CD8-positive, alpha-beta memory T cell (primary cell): ENCODE measurements at places on chromosomes 1 and 21. TPM values are rescaled to one million over a fixed set of nuclear protein-coding genes. Genes with fewer than 3 reads are reported as not detected.

DNA sequence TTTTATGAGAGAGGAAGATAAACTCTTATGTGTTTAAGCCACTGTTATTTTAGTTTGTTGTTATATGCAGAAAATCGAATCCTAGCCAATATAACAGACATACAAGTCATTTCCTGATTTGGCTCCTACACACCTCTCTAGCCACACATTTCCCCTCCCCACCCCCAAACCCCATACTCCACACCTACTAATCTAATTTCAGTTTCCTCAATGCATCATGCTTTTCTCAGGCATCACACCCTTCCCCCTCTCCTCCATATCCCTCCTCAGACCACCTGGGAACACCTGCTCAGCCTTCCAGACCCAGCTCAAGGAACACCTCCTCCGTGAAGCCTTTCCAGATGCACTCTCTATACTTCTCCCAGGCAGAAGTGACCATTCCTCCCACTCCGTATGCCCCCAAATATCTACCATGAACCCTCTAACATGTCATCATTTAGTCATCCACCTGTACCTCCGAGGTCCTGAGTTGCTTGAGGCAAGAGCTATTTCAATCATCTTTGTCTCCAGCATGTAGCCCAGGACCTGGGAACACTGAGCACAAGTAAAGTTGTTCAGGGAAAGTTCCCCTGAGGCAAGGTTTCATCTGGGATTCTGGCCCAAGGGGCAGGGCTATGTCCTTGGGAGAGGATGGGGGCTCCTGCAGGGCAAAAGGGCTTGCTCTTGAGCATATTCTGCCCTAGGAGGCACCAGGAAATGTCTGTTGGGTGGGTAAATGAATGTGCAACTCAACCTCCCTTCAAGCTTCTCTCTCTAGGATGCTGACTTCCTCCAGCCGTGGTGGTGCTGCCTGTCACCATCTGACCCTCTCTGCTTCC, 126.8 kb downstream of the HIVEP3 start:
- DNase-seq, result no peak

The TMPRSS3 gene
- 2.0 TPM for polyA plus RNA-seq

The FCRL4 gene
- not detected for polyA plus RNA-seq

The RGS13 gene
- not detected for polyA plus RNA-seq

The SPATA1 gene
- not detected for polyA plus RNA-seq

The L1TD1 gene
- not detected for polyA plus RNA-seq

- no peak for DNase-seq
Measured at GRCh38 chr1:107563441-107563840, 401.5 kb downstream of the VAV3 start.

DNA sequence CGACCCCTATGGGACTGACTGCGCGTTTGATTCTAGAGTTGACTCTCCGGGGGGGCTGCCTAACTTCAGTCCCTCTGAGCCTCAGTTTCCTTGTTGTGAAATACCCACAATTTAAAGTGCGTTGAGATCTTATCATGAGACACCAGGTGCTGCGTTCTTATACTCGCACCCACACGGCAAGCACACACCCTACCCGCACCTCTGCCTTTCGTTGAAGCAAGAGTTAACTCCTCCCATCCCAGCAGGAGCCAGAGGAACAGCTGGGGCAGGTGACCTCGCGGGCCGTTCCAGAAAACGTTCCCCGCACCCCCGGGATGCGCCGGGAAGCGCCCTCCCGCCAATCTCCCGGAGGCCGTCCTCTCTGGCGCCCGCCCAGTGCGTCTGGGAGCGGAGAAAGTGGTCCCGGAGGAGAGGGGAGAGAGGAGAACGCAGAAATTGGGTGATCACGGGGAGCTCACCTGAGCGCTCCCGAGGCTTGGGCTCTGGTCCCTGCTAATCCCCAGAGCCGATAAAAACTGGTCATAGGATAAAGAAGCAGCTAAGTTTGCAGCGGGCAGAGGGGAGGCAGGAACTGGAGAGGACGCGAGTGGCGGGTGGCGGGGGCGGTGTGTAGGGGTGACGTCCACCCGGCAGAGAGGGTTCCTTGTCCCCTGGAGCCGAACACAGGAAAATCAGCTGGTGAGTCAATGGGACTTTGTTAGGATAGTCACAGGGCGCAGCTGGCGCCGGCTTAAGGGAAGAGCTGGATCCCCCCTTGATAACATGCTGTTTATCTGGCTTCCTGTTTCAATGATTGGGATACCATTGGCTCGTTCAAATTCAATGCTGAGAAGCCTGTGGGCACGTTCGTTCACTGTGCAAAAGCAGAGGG, 869 bp downstream of the NAV1 start:
- DNase-seq, result no peak

DNA sequence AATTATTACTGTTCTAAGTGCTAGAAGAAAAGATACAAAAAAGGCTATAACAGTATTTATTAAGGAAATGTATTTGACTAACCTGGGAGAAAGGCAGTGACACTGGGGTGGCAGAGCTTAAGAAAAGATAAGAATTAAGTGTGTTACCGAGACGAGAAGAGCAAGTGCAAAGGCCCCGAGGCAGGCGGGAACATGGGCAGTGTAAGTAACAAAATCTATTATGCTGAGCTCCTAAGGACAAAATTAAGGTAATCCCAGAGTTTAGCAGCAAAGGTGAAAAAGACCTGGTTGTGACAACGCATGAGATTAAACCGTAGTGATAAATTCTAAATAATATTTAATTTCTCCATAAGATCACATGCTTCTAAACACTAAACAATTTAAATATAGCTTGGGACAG, 167.6 kb downstream of the RERE start:
- no peak for DNase-seq

The ZNF683 gene
- 205 TPM for polyA plus RNA-seq

The AGMAT gene
- 6.2 TPM for polyA plus RNA-seq

DNA sequence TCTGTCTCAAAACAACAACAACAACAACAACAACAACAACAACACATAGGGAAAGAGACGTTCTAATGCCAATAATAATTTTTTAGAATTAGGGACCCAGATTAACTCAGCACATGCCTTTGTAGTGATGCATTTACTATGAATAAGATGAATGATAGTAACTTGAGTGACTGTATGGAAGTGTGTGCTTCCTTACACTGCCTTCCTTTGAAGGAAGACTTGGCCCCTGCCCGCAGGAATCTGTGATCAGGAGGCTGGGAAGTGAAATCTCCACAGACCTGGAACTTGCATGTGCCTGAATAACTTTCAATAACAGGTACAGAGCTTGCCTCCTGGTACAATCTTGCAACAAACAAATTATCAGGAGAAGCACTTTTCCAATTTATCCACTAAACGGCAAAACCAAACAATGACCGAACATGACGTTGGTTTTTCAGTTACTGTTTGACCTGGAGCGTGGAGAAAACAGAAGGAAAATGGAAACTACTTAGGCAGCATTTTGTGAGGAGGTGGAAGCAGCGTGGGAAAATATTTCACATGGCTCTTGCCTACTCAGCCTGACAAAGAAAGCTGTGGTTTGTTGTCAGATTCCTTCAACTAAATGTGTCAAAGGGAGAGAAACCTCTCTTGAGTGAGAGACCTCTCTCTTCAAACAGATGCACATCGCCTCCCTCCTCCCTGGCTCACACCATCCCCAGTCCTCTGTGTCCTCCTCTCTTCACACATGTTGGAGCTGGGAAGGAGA, 10.1 kb upstream of the ABCA4 start:
- DNase-seq, result no peak

- no peak for DNase-seq
Measured at GRCh38 chr1:115090540-115090939, 1.2 kb upstream of the TSPAN2 start.

The HSD11B1 gene
- polyA plus RNA-seq, result 0.30 TPM

GRCh38 chr1:230262867-230263567, 163.1 kb downstream of the PGBD5 start:
- no peak for DNase-seq

DNA sequence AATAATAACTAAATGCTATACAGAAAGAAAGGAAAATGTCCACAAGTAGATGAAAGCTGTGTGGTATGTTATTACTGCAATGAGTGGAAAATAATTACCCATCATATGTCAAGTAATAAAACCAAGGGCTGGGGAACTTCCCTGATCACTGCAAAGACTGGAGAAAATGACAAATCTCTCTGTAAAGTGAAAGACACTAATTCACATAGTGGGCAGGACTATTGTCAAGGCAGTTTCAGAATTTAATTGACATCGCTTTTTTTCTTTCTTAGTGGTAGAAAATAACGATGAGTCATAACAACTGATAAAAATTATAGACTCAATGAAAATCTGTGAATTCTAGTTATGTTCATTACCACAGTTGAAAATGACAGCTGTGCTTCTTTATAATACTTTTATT, 153.7 kb upstream of the ST6GALNAC5 start:
- no peak for DNase-seq

- DNase-seq, result no peak
Measured at GRCh38 chr1:89962742-89963075, 32.2 kb upstream of the ZNF326 start.

- no peak for DNase-seq
Measured at GRCh38 chr21:31255036-31255435, 89.0 kb downstream of the TIAM1 start.

- no peak for DNase-seq
Measured at GRCh38 chr21:41640748-41641509, 125.9 kb downstream of the RIPK4 start.

GRCh38 chr21:35102488-35103371, 53.6 kb upstream of the RUNX1 start:
- DNase-seq, result peak; percentile 8

GRCh38 chr21:20030390-20030789, 967.8 kb upstream of the NCAM2 start:
- DNase-seq, result no peak
